ENCODE measurements at places on chromosomes 11 and 22. TPM values are rescaled to one million over a fixed set of nuclear protein-coding genes. Genes with fewer than 3 reads are reported as not detected.

MS4A1 gene
- not detected for total RNA-seq

OR5P2 gene
- not detected for total RNA-seq

C11orf16 gene
- not detected for total RNA-seq

AQP11 gene
- total RNA-seq: not detected

TUB gene
- total RNA-seq: 0.33 TPM

SERPIND1 gene
- total RNA-seq: not detected

OR52E6 gene
- total RNA-seq: not detected

OR6T1 gene
- total RNA-seq: not detected

KRTAP5-10 gene
- not detected for total RNA-seq

Data from activated CD4-positive, alpha-beta T cell treated with anti-CD3 and anti-CD28 coated beads for 36 hours (primary cell).